ENCODE measurements at places on chromosomes 6 and 20.

- no peak for DNase-seq
Observed at GRCh38 chr6:133610227-133610840, 278.6 kb upstream of the TCF21 start.

GRCh38 chr6:128990360-128990759 lies 107.4 kb downstream of the LAMA2 start:
- no peak for DNase-seq

GRCh38 chr6:113402544-113402943 lies 454.6 kb upstream of the MARCKS start:
- no peak for DNase-seq

DNA sequence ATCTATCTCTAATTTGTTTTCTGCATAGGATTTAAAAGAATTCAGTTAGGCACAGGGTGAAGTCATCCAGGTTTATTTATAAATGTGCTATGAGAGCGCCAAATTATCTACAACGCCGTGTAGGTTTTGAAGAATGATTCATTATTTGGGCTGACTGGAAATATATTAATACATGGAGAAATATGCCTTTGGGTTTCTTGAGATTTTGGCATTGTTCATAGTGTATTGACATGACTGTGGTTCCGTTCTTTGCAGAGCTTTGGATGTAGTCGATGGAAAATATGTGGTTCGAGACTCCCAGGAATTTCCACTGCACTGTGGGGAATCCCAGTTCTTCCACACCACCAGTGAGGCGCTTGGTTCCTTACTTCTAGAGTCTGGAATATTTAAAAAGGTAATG lies 90.9 kb downstream of the CRYBG1 start:
- no peak for DNase-seq

DNA sequence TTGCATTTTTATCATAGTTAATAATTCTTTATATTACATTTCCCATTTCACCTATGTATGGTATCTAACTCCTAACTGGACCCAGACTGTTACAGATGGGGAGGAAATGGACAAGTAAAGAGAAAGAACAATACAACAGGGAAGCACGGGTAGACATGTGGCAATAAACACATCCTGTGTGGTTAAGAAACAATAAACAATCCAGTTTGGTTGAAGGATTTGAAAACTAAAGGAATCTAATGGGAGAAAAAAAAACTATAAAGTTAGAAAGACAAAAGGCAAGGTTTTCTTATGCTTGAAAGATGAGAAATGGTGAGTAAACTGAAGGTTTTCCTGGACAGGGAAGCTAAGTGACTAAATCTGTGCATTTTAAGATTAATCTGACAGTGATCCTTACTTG lies 34.9 kb upstream of the ALDH8A1 start:
- no peak for DNase-seq

GRCh38 chr6:49409951-49410542 lies 53.0 kb downstream of the MMUT start:
- DNase-seq = peak; percentile 57

All from foreskin melanocyte (primary cell).